T-helper 2 cell (primary cell): ENCODE measurements at places on chromosomes 16 and 17.

- DNase-seq: no peak
These were observed 110.1 kb downstream of the NTN1 start for GRCh38 chr17:9131371-9131770.

GRCh38 chr16:4257646-4258556 lies 14.9 kb downstream of the TFAP4 start:
- DNase-seq: no peak

DNA sequence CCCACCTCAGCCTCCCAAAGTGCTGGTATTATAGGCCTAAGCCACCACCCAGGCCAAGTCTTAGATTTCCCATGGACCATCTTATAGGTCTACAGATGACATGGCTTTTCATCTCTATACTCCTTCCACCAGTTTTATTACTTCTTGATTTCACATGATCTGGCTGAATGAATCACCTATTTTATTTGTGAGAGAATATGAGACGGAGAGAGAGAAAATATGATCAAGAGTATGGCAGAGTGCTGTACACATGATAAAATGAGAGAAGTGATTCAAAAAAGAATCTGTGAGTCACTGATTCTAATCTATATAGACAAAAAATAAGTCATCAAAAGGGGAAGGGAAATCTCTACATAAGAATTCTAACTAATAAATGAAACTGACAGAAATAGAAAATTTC lies 13.7 kb downstream of the ACSM1 start:
- no peak for DNase-seq

DNA sequence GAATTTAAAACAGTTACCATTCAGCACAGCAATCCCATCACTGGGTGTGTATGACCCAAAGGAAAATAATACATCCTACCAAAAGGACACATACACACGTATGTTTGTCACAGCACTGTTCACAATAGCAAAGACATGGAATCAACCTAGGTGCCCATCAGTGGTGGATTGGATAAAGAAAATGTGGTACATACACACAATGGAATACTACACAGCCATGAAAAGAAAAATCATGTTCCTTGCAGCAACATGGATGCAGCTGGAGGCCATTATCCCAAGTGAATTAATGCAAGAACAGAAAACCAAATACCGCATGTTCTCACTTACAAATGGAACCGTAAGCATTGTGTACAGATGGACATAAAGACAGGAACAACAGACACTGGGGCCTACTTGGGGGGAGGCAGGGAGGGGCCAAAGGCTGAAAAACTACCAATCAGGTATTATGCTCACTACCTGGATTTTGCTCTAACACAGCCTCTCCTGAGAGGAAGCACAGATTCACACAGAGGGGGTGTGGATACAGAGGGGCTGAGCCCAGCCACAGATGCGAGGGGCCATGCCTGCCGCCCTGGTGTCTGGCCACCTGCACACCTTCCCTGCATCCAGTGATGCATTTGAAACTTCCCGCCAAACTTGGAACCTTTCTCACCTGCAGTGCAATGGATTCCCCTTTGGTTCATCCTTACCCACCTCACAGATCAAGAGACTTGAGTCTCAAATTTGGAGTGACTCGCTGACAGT lies 55.9 kb downstream of the USP22 start:
- DNase-seq: no peak

DNA sequence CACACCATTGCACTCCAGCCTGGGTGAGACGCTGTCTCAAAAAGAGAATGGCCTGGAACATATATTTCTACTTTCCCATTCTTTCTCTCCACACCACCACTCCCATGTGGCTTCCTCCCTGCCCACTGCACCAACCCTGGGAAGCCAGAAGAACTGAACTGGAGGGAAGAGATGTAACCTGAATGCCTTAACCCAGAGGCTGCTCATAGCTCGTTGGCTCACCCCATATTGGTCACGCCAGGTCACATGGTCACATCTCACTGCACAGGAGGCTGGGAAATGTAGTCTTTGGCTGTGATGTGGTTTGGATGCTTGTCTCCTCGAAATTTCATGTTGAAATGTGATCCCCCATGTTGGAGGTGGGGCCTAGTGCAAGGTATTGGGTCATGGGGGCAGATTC lies 5.9 kb upstream of the DNAH17 start:
- no peak for DNase-seq

DNA sequence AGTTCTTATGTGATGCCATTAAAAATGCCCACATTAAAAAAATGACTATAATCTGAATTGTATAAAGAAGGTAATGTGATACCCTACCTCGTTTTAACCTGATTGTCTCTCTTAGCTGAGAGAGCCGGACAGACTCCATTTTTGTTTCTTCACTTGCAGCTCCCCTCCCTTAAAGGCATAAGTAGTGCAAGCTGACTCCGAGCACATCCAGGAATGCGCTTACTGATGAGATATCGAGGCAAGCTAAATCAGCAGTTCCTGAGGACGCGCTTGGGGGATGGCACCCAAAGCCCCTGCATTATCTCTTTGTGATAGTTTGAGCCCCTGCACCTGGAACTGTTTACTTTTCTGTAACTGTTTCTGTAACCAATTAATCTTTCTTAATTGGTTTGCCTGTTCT lies 6.3 kb downstream of the KRT24 start:
- no peak for DNase-seq

GRCh38 chr17:7328840-7329373 lies at the start of gene NEURL4:
NEURL4 (minus strand) TSS chr17:7329335; CDS start chr17:7329312, 23 bp downstream.
- no peak for DNase-seq

- DNase-seq: no peak
These were observed at the start of gene ZNF629 for GRCh38 chr16:30786936-30787612. ZNF629 (minus strand) TSS chr16:30787205; CDS start chr16:30784482, 2,723 bp downstream.

DNA sequence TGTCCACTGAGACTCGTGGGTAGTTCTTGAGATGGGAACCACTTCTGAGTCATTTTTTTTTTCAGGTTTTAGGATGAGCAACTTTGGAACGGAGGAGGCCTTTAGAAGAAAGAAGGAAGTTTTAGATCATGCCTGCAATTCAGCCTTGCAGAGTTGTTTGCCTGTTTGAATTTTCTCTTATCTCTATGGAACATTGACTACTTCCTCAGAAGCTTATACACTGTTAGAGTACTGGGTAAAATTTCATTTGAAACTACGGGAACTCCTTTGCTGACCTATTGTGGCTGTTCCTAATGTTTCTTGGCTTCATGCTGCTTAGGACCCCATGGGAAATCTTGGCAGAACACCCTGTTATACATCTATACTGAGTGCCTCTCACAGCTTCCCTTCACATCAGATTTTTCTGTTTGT lies 70.8 kb downstream of the MAP2K6 start:
- no peak for DNase-seq

GRCh38 chr16:76976101-76976500 lies 214.9 kb upstream of the MON1B start:
- no peak for DNase-seq

DNA sequence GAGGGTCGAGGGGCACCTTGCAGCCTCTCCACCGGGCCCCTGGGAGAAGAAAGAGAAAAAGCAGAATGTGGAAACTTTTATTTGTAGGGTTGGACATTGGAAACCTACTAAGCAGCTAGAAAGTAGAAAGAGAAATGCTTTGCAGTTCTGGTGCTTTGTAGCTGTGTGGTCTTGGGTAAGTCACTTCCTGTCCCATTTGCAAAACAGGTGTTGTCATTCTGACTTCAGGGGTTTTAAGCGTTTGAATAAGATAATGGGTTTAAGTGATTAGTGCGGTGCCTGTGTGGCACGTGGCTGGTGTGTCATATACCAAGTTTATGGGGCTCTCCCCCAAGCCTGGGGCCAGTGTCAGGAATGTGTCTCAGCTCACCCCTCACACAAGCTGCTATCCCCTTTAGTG lies 1.6 kb downstream of the CA4 start:
- no peak for DNase-seq

- no peak for DNase-seq
These were observed 3.7 kb downstream of the TMEM98 start for GRCh38 chr17:32931686-32932085.

GRCh38 chr17:1122533-1123392 lies 57.0 kb downstream of the ABR start:
- DNase-seq: peak; percentile 69

- no peak for DNase-seq
These were observed 3.9 kb upstream of the HEXIM1 start for GRCh38 chr17:45144199-45145034.

- no peak for DNase-seq
These were observed 256.6 kb upstream of the TBX2 start for GRCh38 chr17:61143026-61143425.
